ENCODE measurements at places on chromosomes 6 and 20.
A peak's percentile ranks its signal among the peaks of the same experiment; 100 is the strongest.

DNA sequence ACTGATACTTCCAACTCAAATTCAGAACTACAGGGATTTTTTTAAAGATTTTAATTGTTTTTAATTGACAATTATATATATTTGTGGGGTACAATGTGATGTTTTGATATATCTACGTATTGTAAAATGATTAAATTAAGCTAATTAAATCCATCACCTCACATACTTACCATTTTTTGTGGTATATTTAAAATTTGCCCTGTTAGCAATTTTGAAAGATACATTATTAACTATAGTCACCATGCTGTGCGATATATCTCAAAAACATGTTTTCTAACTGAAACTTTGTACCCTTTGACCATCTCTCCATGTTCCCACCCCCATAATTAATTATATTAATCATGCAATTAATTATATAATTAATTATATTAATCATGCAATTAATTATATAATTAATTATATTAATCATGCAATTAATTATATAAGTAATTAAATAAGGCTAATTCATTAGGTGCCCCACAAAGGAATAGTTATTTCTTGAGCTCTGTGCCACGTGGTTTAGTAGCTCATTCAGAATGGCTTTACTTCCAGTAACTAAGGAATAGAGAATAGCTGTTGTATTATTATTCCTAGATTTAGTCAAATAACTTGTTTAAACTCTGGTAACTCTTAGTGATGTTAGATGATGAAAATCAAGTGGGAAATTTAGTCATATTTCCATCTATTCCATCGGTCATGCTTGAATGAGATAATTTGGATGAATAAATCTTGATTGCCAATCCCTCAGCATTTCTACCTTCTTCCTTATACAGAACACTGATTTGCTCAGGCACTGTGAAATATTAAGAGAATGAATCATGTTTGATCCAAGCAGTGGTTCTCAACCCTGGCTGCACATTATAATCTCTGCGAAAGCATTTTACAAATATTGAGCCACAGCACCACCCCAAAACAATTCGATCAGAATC, 25.1 kb downstream of the LOC128125822 start:
- DNase-seq = peak; percentile 39

DNA sequence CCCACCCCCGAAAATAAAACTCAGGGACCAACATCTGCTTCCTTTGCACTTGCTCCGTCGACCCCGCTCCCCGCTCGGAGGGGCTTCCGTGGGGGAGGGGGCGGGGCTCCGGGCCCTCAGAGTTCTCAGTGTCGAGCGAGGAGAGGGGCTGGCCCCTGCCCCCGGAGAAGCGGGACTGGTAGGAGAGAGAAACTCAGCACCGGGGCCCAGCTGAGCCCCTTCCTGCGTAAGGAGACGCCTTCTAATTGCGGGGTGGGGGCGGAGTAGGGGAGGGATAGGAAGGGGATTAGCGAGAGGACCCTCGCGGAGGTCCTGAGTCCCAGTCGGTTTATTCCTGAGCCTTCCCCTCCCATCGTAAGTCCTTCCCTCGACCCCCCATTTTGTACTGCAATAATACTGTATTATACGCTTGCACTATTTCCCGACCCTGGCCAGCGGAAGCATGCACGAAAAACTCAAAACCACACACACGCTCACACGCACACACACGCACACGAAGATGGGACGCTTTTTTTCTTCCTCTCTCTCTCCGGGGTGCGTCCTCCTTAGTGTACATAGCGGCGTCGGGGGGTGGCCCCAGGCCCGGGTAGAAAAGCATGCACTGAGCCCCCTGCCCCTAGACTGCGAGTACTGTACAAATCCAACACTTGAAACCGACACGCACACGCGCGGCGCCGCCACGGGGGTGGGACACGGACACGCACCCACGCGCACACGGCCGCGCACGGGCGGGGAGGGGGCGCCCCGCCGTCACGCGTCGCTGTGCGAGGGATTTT, 22.1 kb upstream of the SLC22A7 start:
- DNase-seq = no peak

DNA sequence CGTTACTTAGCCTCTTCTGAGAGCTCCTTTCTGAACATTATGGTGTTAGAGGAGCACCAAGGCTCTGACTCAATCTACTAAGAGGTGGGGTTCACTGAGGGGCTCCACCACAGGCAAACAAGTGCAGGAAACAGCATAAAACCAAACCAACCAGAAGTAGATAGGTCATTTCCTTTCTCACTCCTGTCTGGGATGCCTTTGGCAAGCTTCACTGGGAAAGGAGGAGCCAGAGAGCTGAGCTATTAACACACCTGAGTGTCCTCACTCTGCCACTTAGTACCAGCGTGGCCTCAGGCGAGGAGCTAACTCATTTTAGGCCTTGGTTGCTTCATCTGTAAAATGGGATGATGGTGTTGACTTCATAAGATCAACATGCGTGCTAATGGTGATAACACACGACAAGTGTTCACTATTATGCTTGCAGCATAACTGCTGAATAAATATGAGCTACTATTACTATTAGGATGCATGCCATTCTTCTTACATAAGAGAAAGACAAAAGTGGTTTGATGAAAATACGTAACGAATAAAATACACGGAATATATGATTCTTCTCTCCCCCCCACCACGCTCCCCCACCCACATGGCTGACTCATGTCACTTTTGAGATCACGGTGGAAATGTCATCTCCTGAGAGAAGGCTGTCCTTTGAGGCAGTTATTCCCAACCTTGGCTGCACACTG, 185.4 kb downstream of the BCAS1 start:
- no peak for DNase-seq

DNA sequence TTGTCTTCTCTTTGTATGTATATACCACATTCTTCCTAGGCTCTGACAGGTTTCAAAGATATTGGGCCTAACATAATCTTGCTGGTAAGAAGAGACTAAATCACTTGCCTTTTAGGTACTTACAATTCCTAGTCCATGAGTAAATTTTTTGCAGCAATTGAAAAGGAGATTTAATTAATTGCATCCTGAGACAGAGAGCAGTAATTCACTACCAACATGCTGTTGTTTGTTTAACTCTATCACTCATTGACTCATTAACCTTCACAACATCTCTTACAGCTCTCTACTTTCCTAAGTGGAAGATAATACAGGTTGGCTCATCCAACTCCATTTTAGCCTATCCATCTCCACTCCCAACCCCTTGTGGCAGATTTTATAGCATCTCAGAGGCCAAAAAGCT, 280.4 kb downstream of the ALDH8A1 start:
- DNase-seq = no peak

GRCh38 chr6:17186925-17187324, 85.1 kb downstream of the STMND1 start:
- DNase-seq = no peak

GRCh38 chr6:169864148-169865020, 113.0 kb downstream of the ERMARD start:
- DNase-seq = no peak

- DNase-seq = no peak
These were observed 24.7 kb downstream of the CTCFL start for GRCh38 chr20:57500235-57500634.

DNA sequence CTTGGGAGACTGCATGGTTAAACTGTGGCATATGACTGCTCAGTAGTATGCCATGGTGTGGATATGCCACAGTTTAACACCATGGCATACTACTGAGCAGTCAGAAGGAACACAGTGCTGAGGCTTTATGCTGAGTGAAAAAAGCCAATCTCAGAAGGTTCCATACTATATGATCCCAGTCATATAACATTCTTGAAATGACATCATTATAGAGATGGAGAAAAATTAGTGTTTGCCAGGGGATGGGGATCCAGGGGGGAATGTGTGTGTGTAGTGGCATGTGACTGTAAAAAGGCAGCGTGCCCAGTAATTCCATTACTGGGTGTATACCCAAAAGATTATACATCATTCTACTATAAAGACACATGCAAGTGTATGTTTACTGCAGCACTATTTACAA, 85.8 kb downstream of the FOXF2 start:
- DNase-seq = no peak

DNA sequence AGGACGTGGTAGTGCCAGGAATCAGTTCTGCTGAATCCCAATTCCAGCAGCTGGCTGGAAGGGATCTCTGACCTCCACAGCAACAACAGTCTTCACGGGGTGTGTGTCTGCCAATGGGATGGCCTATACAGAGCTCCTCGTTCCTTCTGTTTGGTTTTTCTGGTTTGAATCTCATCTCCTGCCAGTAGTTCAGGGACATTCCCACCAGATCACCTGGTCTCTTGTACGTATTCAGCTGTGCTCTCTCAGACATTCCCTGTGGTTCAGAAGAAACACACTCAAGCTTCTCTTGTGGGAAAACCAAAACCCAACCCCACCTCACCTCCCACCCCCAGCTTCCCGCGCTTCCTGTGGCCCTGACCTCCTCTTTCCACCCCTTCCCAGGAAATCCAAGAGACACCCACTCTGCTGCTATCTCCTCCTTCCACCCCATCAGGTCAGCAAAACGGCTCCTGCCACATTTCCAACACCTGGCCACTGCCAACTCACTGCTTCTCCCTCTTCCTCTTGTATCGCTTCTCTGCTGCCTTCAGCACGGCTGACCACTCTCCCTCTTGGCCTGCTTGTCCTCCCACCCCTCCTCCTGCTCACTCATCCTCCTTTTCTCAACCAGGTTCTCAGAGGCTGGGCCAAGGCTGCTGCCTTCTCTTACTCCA, 63.3 kb upstream of the PTGIS start:
- no peak for DNase-seq

- peak; percentile 49 for DNase-seq
These were observed 65.9 kb downstream of the CEBPB start for GRCh38 chr20:50256577-50256976.

DNA sequence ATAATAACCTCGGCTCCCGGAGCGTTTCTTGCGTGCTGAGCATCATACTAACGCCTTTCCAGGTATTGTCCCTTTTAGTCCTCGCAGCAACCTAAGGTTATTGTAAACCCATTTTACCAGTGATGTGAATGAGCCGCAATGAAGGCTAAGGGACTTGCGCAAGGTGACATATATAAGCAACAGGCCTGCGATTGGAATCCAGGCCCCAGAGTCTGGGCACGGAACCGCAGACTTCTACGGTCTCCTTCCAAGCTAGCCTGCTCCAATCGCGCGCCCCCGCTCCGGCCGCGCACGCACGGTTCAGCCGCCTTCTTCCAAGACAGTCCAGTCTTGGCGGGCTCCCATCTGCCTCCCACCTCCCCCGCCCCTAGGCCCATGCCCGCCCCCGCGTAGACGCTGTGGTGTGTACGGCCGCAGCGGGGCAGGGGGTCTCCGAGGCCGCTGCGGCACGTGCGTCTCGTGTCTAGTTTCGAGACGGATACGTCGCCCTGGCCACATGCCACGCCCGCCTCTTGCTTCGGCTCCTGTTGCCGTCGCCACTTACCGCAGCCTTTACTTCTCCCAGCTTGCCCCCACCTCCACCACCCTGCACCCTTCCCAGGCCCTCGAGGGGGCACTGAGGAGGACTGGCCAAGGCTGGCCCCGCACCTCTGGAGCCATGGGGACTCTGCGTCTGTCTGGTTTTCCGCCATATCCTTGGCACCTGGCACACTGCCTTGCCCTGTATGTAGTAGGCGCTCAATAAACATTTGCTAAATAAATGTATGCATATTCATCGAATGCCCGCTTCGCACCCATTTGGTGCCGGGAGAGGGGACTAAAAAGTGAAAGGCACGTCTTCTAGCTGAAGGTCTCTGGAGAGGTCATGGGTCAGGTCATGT, 855 bp upstream of the GFOD1 start:
- peak; percentile 61 for DNase-seq

GRCh38 chr20:14259689-14260088, 77.7 kb downstream of the FLRT3 start:
- DNase-seq = no peak

GRCh38 chr20:2394411-2395055, 13.8 kb downstream of the TGM6 start:
- no peak for DNase-seq

GRCh38 chr20:63058696-63059335, 52.1 kb upstream of the BHLHE23 start:
- DNase-seq = no peak

DNA sequence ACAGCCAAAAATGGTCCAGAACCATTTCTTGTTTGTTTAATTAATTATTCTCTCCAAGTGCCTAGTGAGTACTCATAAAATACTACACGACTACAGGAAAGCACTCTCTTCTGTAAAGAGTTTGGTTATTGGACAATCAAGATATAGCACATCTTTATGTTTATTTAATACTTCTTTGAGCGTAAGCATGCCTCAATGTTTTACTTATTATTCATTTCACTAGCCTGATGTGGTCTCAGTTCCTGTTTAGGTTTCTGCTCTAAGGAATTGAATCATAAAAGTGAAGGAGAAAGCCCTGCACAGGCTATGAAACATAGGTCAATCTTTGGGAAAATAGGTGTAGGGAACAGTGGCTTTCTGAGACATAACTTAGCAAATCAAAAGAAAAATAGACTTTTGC, 45.9 kb upstream of the AIG1 start:
- no peak for DNase-seq

Data from cardiac fibroblast (primary cell).